ENCODE measurements at places on chromosomes 16 and 17. TPM values are rescaled to one million over a fixed set of nuclear protein-coding genes. Genes with fewer than 3 reads are reported as not detected.

DNA sequence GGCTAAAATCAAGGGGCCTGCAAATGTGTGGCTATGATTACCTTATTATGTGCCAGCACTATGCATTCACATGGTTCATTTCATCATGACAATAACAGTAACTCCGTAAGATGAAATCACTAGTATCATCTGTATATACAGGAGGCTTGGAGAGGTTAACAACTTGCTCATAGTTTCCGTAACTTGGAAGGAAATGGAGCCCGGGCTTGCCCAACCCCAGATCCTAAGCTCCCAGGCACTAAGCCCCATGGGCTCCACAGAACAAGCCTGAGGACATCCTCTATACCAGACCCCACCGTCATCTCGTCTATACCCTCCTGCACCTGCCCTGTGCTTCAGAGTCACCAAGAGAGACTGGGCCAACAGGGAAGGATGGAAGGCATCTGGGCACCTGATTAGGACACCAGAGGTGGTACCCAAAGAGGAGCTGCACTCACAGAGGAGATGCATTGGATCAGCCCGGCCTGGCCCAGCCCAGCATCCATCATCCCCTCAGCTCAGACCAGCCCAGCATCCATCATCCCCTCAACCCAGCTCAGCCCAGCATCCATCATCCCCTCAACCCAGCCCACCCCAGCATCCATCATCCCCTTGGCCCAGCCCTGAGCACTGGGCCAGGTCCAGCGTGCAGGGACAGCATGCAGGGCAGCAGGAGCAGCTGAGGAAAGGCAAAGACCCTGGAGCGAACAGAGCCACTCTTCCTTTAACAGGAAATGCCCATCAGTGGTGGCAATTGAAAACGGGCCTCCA is 28.5 kb downstream of the NSMCE1 start:
- DNase-seq, result no peak
- H3K4me1 ChIP-seq, result no peaks in the 10 kb centered on the region
- no peak overlapping the region for H3K4me3 ChIP-seq
- H3K36me3 ChIP-seq, result no peaks in the 10 kb centered on the region

DNA sequence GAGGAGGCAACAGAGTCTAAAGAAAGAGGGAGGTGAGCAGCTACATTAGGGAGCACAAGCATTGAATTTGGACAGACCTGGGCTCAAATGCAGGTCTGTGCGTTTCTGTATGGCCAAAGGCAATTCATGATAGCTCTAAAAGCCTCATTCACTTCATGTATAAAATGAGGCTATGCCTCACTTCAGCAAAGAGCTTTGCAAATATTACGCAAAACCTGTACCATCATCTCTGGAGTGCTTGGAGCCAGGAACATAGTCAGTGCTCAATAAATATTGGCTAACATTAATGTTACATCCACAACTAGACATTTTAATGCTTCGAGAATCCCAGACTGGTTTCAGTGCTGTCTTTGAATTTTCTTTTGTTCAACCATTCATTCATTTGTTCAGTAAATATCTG is 254.7 kb upstream of the CDH11 start:
- H3K4me3 ChIP-seq, result no peak overlapping the region
- no peaks in the 10 kb centered on the region for H3K36me3 ChIP-seq
- DNase-seq, result no peak
- no peaks in the 10 kb centered on the region for H3K27me3 ChIP-seq
- H3K4me1 ChIP-seq, result peaks cover 4% of the 10 kb centered on the region
- H3K27ac ChIP-seq, result no peak overlapping the region

DNA sequence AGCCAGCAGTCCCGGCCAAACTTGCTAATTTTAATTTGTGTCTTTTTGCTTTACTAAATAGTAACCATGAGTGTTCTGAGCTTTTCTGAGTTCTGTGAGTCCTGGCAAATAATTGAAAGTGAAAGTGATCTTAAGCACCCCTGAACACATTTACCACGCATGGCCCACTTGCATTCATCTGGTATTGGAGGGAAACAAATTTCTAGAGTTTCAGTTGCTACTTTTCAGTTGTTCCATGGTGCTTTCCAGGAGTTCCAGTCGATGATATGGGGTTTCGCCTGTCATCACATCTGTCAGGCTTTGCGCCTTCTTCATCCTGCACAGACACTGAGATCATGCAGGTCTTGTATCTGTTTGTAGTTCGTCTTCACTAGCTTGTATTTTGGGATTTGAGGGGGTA is 44.1 kb downstream of the CRLF3 start:
- peaks cover 66% of the 10 kb centered on the region for H3K36me3 ChIP-seq
- H3K4me1 ChIP-seq, result no peaks in the 10 kb centered on the region

FBXL19 gene
- total RNA-seq, result 79.7 TPM

BAHCC1 gene
- 52.4 TPM for total RNA-seq

GRCh38 chr16:89093602-89094251 is at the start of gene ACSF3:
Gene ACSF3 (plus strand): TSS chr16:89093852. CDS start chr16:89100682, 6,830 bp downstream.
- H3K4me3 ChIP-seq, result peak within 1 kb of the TSS; percentile 87
- peak; percentile 70 for DNase-seq
- peaks cover under 1% of the 10 kb centered on the region for H3K36me3 ChIP-seq
- H3K27me3 ChIP-seq, result peaks cover 42% of the 10 kb centered on the region
- peaks cover 7% of the 10 kb centered on the region for H3K4me1 ChIP-seq

HOXB5 gene
- total RNA-seq, result not detected

DNA sequence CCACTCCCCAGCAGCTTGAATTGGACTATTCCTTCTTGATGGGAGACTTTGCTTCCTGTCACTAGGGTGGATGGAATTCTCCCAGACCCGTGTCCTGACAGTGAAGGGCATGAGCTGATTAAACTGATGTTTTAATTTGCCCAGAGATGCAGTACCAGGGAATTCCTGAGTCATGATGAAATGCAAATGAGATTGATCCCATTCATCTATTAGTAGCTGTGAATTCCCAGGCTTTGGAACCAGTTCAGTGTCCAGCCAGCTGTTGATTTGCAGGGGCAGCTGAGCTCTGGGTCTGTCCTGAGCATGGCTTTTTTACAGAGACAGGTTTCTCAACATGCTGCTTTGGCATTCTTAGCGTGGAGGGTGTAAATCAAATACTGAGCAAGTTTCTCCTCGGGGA is 157.9 kb downstream of the PITPNC1 start:
- H3K27me3 ChIP-seq, result no peaks in the 10 kb centered on the region
- no peak overlapping the region for H3K4me3 ChIP-seq
- no peaks in the 10 kb centered on the region for H3K4me1 ChIP-seq
- peak; percentile 59 for DNase-seq
- H3K36me3 ChIP-seq, result peaks cover 23% of the 10 kb centered on the region

DNA sequence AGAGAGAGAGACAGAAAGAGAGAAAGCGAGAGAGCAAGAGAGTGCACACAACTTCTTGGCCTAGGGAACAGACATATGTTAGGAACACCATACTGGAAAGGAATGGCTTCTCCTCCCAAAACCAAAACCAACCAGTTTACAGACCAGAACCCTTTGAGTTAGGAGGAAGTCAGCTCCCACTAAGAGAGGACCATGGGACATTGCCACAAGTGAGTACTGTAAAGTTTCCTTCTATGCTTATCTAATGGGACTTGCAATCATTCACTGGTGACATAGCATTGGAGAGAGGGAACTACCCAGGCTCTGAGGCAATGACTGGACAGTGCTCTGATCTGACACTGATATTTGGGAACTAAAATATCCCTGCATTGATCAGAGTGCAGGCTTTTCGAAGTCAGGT is 32.4 kb downstream of the TBC1D3B start:
- no peak overlapping the region for H3K4me3 ChIP-seq
- no peaks in the 10 kb centered on the region for H3K4me1 ChIP-seq
- H3K27me3 ChIP-seq, result no peaks in the 10 kb centered on the region
- no peaks in the 10 kb centered on the region for H3K36me3 ChIP-seq

DNA sequence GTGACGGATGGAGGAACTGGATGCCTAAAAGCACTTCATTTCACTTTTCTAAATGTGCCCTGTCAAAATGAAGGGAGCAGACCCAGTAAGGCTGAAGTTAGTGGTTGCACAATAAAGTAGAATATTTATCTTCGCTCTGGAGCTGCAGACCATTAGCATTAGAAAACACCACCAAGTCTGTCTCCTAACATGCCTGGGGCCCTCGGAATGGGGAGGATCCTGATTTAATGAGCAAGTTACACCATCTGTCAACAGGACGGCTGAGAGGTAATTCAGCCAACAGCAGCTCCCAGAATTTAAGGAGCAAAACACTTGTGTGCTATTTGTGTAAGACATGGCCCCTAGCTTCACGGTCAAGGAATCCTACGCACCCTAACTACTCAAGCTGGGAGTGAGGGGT is 22.3 kb downstream of the CA10 start:
- H3K36me3 ChIP-seq, result no peaks in the 10 kb centered on the region
- DNase-seq, result peak; percentile 62
- H3K27ac ChIP-seq, result peak overlapping the region; percentile 47
- H3K4me3 ChIP-seq, result no peak overlapping the region
- no peaks in the 10 kb centered on the region for H3K4me1 ChIP-seq

GRCh38 chr16:64865069-64865696 is 256.7 kb downstream of the CDH11 start:
- H3K4me1 ChIP-seq, result no peaks in the 10 kb centered on the region
- H3K27me3 ChIP-seq, result no peaks in the 10 kb centered on the region
- H3K27ac ChIP-seq, result peak overlapping the region; percentile 47
- no peak for DNase-seq
- no peaks in the 10 kb centered on the region for H3K36me3 ChIP-seq

BRIP1 gene
- 24.2 TPM for total RNA-seq

GRCh38 chr16:31186176-31186575 is 6.2 kb downstream of the FUS start:
- DNase-seq, result no peak
- no peaks in the 10 kb centered on the region for H3K27me3 ChIP-seq
- H3K4me3 ChIP-seq, result no peak overlapping the region
- H3K4me1 ChIP-seq, result no peaks in the 10 kb centered on the region
- no peak overlapping the region for H3K27ac ChIP-seq
- H3K36me3 ChIP-seq, result peaks cover 97% of the 10 kb centered on the region

GRCh38 chr17:37051833-37052232 is 103.1 kb downstream of the AATF start:
- peaks cover 43% of the 10 kb centered on the region for H3K36me3 ChIP-seq
- H3K27ac ChIP-seq, result no peak overlapping the region
- H3K27me3 ChIP-seq, result no peaks in the 10 kb centered on the region

RASD1 gene
- 2.5 TPM for total RNA-seq

DNA sequence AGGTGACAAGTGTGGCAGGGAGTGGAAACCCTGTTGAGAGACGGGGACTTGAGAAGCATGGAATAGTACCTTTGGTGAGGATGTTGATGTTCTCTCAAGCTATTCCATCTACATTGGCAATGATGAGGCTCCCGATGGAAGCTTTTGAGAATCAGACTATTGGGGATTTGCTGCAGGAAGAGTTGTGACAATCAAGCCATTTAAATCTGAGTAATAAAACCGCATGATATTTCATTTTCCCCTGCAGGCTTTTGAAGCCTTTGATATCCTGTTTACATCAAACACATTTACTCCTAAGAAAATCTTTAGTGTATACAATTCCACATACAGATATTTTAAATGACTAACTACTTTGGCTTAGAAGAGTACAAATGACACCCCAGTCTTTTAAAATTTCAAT is 49.0 kb upstream of the CRYM start:
- no peak for DNase-seq
- no peak overlapping the region for H3K4me3 ChIP-seq
- no peaks in the 10 kb centered on the region for H3K4me1 ChIP-seq
- H3K27ac ChIP-seq, result no peak overlapping the region
- no peaks in the 10 kb centered on the region for H3K27me3 ChIP-seq

SLC25A11 gene
- 79.8 TPM for total RNA-seq

GRCh38 chr16:1548727-1549126 is 15.3 kb downstream of the TMEM204 start:
- no peaks in the 10 kb centered on the region for H3K36me3 ChIP-seq
- no peak overlapping the region for H3K27ac ChIP-seq
- H3K27me3 ChIP-seq, result no peaks in the 10 kb centered on the region
- DNase-seq, result no peak
- H3K4me1 ChIP-seq, result no peaks in the 10 kb centered on the region

FAM20A gene
- total RNA-seq, result 80.8 TPM

GRCh38 chr16:76816475-76816874 is 374.5 kb upstream of the MON1B start:
- no peaks in the 10 kb centered on the region for H3K36me3 ChIP-seq
- no peaks in the 10 kb centered on the region for H3K4me1 ChIP-seq
- H3K4me3 ChIP-seq, result no peak overlapping the region
- H3K27ac ChIP-seq, result no peak overlapping the region
- no peak for DNase-seq
- no peaks in the 10 kb centered on the region for H3K27me3 ChIP-seq

DNA sequence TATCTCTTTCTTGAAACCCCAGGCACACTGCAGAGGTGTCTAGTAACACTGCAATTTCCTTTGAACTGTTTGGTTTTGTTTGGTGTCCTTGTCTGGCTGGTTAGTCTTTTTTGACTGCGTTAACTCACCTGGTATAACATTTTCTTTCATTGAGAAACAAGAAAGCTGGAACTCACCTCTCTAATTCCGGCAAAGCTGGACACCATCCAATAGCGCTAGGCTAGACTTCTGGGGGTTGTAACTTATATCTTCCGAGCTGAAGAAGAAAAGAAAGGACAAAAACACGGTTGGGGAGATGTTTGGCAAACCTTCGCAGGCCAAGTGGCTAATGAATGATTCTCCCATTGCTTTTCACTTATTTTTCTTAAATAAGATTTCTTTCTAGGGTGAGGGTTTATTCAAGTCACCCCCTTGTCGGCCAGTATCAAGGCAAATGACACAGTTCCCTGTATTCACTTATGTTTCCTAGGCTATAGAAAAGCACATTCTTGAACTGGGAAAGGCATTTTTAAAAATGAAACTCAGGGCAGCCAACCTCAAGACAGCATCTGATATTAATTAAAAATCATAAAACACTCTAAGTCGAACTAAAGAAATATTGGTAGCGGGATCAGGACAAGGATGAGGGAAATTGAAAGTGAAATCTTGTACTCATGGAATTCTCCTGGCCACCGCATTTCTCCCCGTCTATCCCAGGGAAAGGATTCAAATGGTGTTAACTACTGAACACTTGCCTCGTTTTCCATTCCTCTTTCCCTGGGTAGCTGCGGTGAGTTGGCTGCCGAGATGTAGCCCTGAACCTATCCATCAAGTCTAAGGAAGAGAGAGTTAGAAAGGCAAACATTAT is 95.9 kb upstream of the ZFHX3 start:
- H3K4me3 ChIP-seq, result no peak overlapping the region
- H3K4me1 ChIP-seq, result peaks cover 3% of the 10 kb centered on the region
- no peaks in the 10 kb centered on the region for H3K36me3 ChIP-seq
- H3K27ac ChIP-seq, result no peak overlapping the region
- no peaks in the 10 kb centered on the region for H3K27me3 ChIP-seq

ZNF830 gene
- total RNA-seq, result 21.6 TPM

DNA sequence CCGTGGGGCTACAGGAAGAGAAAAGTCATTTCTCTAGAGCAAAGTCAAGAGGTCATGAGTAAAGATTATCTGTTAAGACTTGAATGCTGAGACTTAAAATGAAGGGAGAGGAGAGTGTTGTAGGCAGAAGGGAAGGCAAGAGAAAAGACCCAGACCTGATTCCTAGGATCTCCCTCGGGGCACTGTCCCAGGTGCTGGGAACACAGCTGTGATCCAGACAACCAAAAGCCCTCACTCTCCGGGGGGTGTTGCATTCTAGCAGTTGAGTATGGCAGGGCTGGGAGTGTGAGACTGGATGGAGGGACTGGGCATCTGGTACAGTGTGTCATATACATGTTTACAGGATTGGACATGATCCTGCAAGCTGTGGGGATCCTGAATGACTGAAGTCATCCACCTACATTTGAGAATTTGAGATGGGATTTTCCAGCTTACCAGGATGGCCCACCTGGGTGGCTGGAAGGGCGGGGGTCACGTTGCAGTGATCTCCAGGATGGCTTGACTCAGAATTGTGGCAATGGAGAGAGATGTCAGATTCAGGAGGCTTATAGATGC is 29.1 kb downstream of the ARSG start:
- H3K4me1 ChIP-seq, result peaks cover 10% of the 10 kb centered on the region
- H3K27me3 ChIP-seq, result peaks cover 4% of the 10 kb centered on the region
- no peak overlapping the region for H3K27ac ChIP-seq
- H3K36me3 ChIP-seq, result no peaks in the 10 kb centered on the region
- peak overlapping the region; percentile 25 for H3K4me3 ChIP-seq

CLEC10A gene
- not detected for total RNA-seq

All from endodermal cell (in vitro differentiated cells).